ENCODE measurements at places on chromosomes 5 and 9.

GRCh38 chr9:136159851-136160250 is 41.2 kb upstream of the TMEM250 start:
- DNase-seq: no peak

DNA sequence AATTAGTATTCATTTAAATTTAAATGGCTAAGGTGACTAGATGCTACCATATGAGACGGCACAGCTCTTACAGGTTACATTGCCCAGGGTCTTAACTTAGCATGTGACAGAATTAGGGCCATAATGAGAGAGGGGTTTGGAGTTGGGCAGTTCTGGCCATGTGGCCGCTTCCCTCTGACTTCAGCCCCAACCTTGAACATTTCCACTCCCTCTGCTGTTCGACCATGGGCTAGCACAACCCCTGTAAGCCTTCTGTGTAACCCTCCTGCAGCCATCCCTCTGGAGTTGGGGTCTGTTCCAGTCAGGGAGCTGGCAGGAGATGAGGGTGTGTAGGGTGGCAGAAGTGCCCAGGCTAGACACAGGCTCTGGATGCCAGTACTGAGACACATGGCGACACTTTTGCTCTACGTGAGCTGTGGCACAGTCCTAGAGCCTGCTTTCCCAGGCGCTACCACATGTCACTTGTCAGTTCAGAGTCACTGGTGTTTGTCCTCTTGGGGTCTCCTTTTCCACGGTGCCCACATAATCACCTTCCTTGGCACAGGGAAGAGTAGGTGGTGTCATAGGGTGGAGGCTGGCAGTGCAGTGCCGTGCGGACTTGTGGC is 128.7 kb upstream of the PITX1 start:
- no peak for DNase-seq

- no peak for DNase-seq
These were observed 47.5 kb upstream of the RNF20 start for GRCh38 chr9:101485924-101486692.

- peak; percentile 77 for DNase-seq
These were observed 28.3 kb downstream of the PTPN3 start for GRCh38 chr9:109469646-109470358.
